ENCODE measurements at places on chromosomes 5 and 9.

DNA sequence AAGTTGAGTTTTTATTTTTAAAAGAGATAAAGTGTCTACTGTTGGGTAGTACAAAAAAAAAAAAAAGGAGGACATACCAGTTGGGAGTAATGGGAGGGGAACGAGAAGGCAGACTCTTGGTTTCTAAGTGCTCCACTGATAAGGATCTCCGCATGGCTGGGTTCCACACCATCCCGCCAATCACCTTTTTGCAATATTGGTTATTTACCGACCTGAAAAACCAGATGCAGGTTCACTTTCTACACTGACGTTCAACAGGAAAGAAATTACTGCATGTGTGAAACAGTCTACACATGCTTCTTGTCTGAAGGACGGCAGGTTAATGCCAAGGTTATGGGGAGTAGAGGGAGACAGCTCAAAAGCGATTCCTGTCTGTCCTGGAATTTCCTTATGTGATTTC is 75.5 kb downstream of the PTPN3 start:
- no peak for DNase-seq

- DNase-seq, result peak; percentile 6
Measured at GRCh38 chr9:93667006-93667405, 90.6 kb downstream of the PHF2 start.

DNA sequence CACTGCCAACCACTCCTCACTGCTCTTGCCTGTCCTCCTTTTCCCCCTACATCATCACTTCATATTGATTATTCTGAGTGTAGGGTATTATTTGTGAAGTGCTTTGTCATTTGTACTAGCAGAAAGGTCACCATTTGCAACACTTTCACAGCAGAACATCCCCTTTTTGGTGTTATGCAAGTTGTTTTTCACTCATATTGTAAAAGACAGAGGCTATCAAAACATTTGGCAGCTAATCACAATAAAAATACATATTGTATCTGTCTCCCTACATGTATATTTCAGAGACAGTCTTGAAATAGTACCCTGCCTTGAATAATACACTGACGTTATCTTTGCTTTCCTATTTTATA is 82.3 kb downstream of the ANXA1 start:
- no peak for DNase-seq

DNA sequence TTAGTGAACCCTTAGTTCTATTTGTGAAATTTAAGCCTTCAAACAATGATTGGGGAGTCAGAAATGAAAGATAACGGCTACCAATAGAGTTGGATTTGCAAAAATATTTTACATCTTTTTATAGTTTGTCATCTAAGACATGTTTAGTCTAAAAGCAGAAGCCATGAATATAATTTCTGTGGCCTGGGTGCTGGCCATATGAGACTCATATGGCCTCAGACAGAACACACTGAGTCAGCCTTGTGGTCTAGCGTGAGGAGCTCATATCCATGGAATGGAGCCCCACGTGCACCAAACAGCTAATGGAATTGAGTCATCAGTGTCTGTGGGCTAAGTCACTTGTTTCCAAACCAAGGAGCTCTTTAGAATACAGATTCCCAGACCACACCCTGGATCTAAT is 240.7 kb upstream of the NREP start:
- no peak for DNase-seq

DNA sequence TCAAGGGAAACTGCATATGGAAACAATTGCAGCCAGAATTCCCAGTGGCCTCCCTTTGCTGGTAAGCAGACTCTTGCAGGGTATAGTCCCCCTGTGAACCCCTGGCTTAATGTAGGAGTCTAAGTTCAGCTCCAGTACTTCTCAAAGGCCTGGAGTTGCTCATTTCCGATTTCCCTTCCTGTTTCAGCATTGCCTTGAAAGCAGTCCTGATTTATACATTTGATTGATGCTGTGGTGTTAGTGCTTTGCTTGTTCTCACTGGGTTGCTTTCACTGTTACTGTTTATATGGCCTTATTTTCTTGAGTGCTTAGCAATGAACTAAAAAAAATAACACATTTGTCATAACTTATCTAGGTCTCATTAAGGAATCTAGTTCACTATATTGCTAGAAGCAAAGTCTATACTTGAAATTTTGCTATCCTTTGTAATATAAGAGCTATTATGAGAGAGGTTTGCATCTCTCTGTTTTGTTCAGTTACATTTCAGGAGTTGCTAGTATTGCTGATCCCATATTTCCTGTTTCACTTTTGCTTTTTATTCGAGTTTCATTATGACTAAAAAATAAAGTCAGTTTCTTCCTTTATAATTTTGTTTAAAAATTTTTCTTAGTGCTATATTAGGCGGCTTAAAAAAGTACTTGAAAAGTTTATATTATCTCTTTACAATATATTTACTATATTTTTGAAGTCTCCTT is 122.4 kb upstream of the NMUR2 start:
- DNase-seq, result no peak

DNA sequence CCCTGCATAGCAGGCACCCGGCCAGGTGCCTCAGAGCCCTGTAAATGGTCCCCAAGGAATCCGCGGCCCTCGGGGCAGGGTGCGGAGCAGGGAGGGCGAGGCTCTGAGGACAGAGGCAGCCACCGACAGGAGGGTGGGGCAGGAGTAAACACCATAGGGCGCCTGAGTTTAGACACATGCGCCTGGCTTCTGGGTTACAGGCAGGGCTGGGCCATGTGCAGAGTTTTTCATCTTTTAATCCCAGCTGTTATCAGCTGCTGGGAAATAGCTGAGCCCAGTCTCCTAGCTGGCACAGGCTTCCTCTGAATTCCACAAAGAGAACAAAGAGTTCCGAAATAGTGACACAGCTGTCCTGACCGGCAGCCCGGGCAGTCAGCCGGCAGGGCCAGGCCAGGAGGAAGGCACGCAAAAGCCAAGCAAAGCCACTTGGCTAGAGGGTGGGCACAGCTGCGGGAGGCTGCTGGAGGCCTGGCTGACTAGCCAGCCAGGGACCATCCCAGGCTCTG is 98.9 kb upstream of the PHYKPL start:
- peak; percentile 39 for DNase-seq

DNA sequence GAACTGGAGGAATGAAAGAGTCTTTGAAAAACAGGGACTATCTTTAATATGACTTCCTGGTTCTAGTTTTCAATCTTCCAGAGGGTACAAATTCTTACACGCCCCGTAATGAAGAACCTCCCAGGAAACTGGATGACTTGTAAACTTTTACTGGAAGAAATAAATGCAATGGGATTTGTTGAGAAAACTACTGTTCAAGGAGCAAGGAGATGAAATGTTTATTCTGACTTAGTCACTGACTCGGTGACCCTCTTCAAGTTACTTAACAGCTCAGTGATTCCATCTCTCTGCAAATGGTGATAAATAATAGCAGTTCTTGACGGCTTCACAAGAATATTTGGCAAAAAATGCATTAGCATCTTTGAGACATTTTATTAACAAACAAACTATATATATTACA is 858.6 kb downstream of the PTPRD start:
- DNase-seq, result no peak
